ENCODE measurements at places on chromosomes 2 and 18.

GRCh38 chr2:229044581-229044980 is 226.5 kb downstream of the PID1 start:
- no peak for DNase-seq

DNA sequence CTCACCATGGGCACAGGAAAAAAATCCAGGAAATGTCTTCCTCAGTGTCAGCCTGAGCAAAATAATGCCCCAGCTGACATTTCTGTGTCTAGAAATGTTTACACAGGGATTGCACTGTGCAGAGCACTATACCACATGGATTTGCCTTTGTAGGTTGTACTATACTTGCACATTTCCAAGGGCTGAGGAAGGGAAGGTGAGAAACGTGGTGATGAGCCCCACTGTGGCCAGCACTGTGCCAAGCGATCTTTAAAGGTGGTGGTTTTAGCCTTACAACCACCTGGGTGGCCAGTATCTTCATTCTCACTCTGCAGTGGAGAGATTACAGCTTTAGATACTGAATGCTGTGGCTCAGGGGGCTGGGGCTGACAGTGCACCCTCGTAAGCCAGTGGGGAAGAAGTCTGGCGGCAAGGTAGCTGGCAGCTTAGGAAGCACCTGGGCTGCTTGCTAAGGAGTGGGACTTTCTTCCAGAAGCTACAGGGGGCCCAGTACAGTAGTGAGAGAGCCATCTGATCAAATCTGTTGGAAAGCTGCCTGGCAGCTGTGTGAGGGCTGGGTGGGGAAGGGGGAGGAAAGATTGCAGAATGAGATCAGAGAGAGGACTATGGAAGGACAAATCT is 81.4 kb upstream of the MSH2 start:
- DNase-seq: no peak

DNA sequence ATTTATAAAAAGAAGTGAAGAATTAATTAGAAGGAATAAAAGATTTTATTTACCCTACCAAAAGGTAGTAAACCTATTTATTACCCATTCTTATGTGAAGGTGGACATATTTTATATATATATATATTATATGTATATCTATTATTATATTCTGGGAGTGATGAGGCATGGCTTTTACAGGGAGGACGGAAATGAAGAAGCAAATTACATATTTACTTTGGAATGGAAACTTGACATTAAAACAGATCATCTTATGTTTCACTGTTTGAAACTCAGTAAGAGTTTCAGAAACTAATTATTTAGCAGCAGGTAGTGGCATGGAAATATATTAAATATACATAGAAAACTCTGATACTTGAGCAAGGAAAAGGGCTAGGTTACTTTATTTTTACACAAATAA is 143.4 kb downstream of the LCLAT1 start:
- DNase-seq: no peak

DNA sequence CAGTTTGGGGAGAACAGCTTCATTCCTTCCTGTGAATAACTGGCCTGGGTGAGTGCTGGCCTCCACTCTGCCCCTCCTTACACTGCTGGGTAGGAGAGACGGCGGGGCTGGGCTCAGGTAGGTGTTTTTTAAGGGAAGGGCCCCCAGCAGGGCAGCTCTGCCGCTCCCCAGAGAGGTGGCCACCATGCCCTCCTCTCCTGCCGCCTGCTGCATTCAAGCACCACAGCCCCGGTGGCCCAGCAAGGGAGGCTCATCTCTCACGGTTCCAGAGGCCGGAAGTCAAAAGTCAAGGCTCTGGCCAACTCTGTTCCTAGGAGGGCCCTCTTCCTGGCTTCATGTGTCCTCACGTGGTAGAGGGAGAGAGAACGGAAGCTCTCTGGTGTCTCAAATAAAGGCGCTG is 81.1 kb downstream of the SH3BP4 start:
- no peak for DNase-seq

GRCh38 chr2:237888389-237888788 is 29.0 kb downstream of the RAMP1 start:
- no peak for DNase-seq

DNA sequence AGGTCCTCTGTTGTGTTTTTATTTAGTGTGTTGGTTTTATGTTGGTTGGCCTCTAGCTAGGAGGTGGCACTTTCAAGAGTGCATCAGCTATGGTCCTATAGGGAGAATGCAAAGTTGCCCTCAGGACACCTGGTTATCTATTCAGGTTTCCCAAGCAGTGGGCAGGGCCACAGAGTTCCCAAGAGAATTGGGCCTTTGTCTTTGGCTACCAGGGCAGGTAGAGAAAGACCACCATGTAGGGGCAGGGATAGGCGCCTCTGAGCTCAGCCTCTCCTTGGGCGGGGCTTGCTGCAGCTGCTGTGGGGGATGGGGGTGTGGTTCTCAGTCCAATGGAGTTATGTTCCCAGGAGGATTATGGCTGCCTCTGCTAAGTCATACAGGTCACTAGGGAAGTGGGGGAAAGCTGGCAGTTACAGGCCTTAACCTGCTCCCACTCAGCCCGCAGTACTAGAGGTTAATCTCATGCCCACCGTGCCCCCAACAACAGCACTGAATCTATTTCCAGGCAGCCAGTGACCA is 26.0 kb downstream of the ABCB11 start:
- no peak for DNase-seq

DNA sequence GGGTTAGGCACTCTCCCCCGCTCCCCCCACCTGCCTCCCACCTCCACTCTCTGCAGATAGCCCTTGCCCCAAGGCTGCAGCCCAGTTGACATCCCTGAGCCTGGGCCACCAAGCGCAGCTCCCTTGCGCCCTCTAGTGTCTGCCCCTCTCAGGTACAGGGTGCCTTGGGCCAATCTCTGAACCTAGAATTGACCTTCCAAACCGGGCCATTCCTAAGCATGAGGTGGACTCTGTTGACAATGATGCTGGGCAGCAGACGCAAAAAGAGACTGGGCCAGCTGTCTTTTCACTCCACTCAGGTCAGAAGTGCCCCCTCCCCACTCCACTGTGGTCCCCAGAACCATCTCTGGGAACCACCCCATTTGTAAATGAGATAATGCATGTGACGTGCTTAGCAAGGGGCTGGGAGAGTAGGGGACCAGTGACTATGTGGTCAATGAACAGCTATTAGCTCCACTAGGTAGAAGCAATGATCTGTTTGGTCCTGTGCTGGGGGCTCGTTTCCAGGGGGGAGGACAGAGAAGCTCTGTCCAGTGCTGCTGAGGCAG is 43.3 kb upstream of the PLB1 start:
- DNase-seq: no peak

- DNase-seq: no peak
Measured at GRCh38 chr2:48274040-48274439, 255.9 kb upstream of the STON1 start.

- no peak for DNase-seq
Measured at GRCh38 chr2:230895536-230896345, 29.3 kb downstream of the GPR55 start.

DNA sequence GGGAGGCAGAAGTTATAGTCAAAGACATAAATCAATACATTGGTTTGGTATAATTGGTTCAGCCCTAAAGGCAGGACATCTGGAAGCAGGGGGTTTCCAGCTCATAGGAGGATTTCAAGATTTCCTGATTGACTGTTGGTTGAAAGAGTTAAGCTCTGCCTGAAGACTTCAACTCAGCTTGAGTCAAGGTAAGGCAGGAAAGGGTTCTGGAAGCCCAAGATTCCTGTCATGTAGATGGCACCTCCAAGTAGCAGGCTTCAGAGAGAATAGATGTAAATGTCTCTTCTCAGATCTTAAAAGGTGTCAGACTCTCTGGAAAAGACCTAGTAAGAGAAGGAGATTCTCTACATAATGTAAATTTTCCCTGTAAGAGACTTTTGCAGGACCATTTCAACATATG is 335.3 kb downstream of the RIT2 start:
- no peak for DNase-seq

- DNase-seq: no peak
Measured at GRCh38 chr18:78423811-78424210, 555.8 kb upstream of the SALL3 start.

GRCh38 chr2:69769272-69769671 is 27.3 kb downstream of the ANXA4 start:
- DNase-seq: no peak

DNA sequence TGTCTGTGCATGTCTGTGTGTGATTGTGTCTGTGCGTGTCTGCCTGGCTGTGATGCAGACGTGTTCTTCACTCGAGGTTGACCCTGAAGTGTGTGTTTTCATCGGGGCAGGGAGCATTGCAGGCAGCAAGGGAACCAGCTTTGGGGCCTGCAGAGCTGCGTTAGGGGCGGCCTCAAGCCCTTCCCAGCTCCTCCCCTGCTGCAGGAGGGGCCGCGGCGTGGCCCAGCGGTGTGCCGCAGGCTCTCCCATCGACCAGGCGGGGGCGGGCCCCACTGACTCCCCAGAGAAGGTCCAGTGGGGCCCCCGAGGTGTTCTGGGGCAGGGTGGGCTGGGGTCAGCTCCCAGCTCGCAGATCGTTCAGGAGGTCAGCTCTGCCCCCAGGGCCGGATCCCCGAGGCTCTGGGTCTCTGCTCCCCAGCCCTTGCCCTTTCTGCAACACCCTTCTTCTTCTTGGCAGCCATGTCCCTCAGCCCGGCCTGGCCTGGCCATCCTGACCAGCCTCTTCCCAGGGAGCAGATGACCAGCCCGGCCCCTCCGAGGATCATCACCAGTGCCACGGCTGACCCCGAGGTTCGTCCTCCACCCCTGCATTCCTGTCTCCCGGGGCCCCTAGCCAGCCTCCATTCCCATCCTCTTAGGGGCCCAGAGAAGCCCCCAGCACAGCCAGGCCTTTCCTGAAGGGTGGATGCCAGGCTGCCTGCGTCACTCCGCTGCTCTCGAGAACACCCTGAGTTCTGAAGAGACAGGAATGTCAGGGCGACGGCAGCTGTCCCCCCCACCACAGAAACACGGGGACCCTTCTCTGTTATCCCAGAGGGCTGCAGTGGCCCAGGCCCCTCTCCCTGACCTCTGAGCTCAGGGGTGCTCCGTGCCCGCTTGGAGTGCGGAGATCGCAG is 11.1 kb upstream of the KLHL30 start:
- DNase-seq: no peak

DNA sequence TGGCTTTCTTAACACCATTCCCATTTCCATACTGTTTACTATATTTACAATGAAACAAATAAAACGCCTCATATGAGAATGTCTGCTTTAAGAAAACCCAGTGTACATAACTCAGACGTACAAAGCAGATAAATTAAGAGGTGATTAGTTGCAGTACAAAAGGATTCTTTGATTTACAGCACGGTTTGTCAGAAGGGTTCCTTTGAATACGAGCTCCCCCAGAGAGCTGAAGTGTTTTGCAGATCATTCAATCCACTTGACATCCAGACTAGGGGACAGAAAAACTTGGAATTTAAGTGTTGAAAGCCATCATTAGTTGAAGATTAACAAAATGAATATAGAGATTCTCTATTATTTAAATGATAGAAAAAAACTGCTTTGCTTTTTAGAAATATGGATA is 72.5 kb downstream of the RAPGEF4 start:
- no peak for DNase-seq

DNA sequence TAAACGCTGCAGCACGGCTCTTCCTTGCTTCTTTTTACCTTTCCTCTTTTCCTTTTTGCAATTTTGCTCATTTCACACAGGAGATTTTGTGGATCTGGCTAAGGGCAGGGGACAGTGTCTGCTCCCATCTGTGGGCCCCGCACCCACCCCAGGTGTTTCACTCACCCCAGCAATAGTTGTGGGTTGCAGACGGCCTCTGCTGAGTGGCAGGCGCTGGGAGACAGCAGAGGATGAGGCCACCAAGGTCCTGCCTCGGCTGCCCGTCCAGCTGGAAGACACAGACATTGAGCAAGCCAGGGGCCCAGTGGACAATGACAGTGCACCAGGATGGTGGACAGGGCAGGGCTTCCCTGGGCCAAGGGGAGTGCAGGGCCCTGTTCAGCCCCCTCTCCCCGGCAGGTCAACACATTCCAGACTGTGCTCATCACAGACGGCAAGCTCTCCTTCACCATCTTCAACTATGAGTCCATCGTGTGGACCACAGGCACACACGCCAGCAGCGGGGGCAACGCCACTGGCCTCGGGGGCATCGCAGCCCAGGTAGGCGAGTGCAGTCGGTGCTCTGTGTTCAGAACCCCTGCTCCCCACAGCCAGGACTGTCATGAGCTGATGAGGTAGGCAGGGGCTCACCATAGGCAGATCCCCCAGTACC is 35.0 kb downstream of the SNED1 start:
- DNase-seq: no peak

DNA sequence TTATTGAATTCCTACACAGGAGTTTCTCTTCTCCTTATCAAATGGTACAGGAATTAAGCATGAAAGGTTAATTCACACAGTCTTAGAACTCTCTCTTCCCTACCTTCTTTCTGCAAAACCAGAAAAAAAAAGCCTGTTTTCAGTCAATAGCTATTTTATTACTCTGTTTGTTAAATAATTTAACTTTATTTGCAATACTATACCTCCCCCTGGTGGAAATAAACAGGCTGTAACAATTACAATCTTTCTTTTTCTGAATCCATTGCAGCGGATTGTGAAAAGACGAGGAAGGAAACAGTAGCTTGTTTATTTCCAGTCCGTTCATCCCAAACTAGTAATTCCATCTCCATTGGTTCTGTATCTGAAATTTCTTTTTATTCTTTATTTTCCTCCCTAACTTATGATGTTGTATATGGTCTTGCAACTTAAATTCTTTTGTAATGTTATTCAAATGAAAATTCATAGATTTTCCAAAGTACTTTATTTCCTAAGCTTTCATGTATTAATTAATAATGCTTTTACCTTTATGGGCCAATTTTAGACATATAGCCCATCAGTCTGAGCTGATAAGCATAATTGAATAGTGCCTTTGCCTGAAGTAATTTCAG is 165.2 kb downstream of the SH3BP4 start:
- DNase-seq: no peak

GRCh38 chr2:27776696-27777095 is 5.2 kb downstream of the MRPL33 start:
- no peak for DNase-seq

GRCh38 chr2:28366496-28367282 is 26.0 kb upstream of the FOSL2 start:
- no peak for DNase-seq

- DNase-seq: no peak
Measured at GRCh38 chr2:239223310-239224198, 177.3 kb downstream of the HDAC4 start.

DNA sequence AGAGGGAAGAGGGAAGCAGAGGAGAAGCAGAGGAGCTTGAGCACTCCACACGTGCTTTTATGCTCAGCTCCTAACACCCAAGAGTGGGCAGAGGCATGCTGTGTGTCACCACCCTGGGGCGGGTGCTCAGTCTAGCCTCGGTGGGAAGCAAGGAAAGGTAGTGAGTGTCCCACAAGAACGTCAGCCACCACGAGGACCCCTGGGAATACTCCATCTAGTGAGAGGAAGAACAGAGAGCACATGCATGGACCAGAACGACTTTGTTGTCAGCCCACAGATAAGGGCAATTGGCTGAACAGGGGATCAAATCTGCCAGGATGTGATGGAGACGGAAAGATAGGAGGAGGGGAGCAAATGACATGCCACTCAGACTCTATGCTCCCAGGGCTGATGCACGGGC is 83.4 kb downstream of the XDH start:
- no peak for DNase-seq

DNA sequence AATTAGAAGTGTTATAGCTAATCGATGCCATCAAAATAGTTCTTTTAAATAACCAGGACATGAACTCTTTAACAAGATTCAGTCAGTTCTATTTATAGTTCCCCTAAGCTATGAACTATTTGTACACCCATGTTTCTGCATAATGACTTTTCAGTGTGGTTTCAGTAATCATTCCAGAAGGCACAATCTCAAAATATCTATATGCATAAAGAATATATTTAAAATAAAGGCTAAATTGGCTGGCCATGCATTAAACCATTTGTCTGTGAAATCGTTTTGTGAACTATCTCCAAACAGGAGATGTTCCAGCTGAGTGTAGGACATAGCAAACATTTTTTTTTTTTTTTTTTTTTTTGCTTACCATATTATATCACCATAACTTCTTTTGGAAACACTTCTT is 719.3 kb downstream of the PLCL1 start:
- DNase-seq: no peak
